ENCODE measurements at places on chromosomes 6 and 20.
A peak's percentile ranks its signal among the peaks of the same experiment; 100 is the strongest.

DNA sequence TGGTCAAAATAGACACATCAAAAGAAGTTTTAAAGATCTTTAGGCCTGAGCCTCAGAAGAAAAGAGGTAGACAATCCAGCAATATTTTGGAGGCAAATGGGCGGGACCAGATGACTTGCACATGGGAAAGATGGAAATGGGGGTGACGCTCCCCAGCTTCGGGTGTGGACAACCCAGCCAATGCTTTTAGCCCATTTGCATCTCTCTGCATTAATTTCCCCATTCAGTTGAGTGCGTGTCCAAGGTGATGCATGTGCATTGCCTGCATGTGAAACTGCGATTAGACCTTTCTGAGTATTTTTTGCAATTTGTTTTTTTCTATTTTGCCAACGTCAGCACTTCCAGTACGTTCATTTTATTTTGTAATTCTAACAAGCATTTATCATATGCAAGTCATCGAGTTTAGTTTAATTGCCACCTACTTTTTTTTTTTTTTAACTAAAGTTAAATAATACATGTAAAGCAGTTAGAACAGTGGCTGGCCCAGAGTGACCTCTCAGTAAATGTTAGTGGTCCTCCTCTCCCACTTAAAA is 24.2 kb downstream of the PDRG1 start:
- no peak for DNase-seq

GRCh38 chr20:57481281-57481711 is 43.6 kb downstream of the CTCFL start:
- no peak for DNase-seq

DNA sequence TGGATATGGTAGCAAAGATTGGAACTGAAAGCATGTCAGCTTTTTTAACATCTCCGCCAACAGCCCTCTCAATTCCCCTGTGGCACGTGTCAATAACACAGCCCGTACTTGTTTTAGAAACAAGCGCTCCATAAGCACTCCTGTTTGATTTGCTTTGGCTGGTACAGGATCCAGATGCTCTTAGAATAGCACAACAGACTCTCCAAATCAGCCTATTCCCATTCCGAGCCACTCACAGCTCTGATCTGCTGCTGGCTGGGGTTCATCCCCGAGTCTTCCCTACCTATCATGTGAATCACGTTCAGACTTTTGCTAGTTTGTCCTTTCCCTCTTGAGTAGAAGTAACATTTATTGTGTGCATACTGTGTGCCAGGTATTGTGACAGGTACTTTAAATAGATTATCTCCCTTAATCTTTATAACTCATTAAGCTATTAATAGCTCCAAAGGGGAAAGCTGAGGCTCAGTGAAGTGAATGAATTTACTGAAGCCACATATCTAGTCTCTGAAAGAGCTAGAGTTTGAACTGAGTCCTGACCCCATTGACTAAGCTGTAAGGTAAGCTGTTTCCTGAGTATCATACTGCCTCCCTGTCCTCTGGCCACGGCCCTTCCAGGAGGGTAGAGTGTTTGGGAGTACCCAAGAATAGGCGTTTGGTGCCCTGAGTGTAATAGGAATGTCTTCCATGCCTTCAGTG is 46.7 kb downstream of the RALY start:
- peak; percentile 8 for DNase-seq

DNA sequence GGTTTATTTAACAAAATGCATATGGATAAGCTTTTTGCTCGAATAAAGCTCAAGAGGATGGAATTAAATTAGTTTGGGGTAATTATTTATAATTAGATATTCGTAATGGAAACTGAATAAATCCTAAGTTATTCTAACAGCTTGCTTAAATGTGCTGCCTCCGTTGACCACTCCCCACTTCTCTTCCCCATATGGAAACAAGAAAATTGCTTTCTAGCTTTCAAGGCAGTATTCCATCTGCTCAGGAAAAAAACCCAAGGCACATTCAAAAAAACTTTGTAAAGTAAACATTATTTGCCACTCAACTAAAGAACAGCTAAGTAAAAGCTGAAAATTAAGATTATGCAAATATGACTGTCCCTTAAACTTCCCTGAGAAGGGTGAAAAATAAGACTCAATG is 369.2 kb downstream of the HAO1 start:
- no peak for DNase-seq

DNA sequence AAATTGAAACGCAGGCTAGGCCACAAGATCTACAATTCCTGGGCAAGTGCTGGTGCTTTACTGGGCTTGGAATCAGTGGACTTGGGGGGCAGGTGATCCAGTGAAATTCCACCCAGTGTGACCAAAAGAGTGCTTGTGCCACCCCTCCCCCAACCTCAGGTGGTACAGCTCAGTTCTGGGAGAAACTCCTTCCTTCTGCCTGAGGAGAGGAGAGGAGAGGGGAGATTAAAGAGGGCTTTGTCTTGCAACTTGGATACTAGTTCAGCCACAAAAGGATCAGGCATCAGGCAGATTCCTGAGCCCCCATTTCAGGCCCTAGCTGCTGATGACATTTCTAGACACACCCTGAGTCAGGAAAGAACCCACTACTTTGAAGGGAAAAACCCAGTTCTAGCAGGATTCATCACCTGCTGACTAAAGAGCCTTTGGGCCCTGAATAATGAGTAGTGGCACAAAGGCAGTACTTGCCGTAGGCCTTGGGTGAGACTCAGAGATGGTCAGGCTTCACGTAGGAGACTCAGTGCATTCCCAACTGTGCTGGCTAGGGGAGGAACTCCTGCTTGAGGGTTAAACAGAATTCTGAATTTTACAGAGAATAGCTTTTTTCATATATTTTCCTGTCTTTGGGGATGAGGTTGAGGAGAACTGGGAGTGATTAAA is 446.7 kb downstream of the BMP2 start:
- DNase-seq = no peak

DNA sequence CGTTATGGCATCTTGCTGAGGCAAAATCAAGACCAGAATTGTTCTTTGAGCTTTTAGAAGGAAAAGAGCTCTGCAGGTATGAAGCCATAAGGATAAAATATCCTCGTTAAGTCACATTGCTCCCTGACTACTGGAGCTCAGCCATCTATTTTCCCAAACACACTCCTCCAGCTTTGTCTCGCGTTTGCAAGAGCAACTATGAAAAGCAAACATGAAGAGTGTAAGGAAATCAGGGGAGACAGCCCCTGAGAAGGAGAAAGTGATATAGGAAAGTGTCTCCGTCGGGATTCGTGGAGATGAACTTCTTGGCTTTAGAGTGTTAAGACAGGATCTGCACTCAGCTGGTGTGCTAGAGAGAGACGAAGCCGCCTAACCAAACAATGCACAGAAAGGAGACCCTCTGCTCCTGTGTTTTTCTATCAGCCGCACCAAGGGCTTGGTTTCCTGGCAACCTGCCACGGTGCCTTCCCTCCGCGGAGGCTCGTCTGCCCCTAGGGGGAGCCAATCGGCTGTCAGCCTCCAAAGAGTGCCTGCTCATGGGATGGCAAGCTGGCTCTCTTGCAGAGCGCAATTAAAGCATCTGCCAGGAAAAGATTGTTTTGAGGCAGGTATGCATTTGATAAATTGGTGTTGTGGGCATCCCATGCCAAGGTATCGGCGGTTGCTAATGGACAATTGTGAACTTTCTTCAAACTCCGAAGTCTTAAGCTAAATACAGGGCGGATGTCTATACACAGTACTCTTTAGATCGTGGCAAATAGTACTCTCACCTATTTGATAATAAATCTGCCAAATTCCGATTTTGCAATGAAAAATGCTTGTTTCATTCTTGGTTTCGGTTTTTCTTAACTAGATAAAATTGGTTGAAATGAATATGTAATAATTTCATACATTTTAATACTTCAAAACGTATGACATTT is 603.2 kb downstream of the RNF144B start:
- peak; percentile 84 for DNase-seq

GRCh38 chr6:88124925-88125557 is 41.1 kb downstream of the CNR1 start:
- DNase-seq = no peak

DNA sequence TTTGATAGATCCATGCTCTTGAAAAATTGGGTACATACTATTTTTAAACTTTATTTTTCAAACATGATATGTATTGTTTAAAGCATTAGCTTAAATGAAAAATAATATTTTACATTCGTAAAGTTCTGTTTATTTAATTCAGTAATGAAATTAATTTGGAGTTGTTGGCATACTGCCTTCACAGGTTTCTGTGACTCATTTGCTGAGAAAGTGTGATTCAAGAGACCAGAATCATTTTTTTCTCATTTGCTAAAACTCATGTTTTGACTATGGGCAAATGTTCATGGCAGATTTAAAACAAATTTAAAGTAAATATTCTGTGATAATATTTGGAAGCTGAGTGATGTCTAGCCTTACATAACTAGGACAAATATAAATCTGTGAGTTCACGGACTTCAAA is 230.4 kb downstream of the BCKDHB start:
- no peak for DNase-seq

- DNase-seq = no peak
Measured at GRCh38 chr6:29232725-29233124, 62.0 kb downstream of the OR2J2 start.

GRCh38 chr20:2416541-2417212 is 36.0 kb downstream of the TGM6 start:
- no peak for DNase-seq

GRCh38 chr6:44073612-44074438 is 53.4 kb downstream of the MRPL14 start:
- DNase-seq = no peak

- DNase-seq = no peak
Measured at GRCh38 chr6:36018339-36018738, 6.1 kb downstream of the SLC26A8 start.

GRCh38 chr20:17430125-17430950 is 100.8 kb downstream of the BFSP1 start:
- peak; percentile 87 for DNase-seq
